Stimulated activated CD4-positive, alpha-beta T cell treated with anti-CD3 and anti-CD28 coated beads, Interleukin-1b, Interleukin-23, amount 100 ng/mL, for 24 hours (primary cell): ENCODE measurements at places on chromosomes 5 and 9.

GRCh38 chr5:159588941-159589340, 258.7 kb upstream of the IL12B start:
- DNase-seq = no peak

DNA sequence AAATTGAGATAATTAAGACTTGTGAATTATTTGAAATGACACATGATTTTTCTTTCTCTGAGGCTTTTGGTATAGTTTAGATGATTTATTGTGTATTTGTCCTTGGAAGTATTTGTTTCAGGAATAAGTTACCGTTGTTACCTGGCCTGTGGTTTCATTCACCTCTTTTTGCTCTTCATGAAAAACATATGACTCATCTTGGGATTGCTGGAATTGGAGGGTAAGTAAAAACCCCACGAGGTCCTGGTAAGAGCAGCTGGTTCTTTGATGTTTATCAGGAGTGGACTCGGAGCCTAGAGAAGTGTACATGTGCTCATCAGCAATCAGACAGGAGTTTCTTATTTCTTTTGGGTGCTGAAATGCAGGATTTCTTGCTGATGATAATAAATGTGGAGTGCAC, 275.3 kb downstream of the PSAT1 start:
- no peak for DNase-seq

GRCh38 chr9:24846248-24846912, 300.7 kb upstream of the IZUMO3 start:
- no peak for DNase-seq

- DNase-seq = no peak
Measured at GRCh38 chr5:100654895-100655294, 119.7 kb downstream of the FAM174A start.

- no peak for DNase-seq
Measured at GRCh38 chr9:93287189-93287552, 103.2 kb downstream of the WNK2 start.
